ENCODE measurements at places on chromosomes 6 and 20. TPM values are rescaled to one million over a fixed set of nuclear protein-coding genes. Genes with fewer than 3 reads are reported as not detected.

SLC22A2 gene
- not detected for total RNA-seq

HECA gene
- total RNA-seq: 12.7 TPM

KCNG1 gene
- total RNA-seq: 11.4 TPM

GPR6 gene
- total RNA-seq: not detected

OR2H2 gene
- total RNA-seq: not detected

GRCh38 chr6:152669895-152670294, 27.8 kb upstream of the MYCT1 start:
- DNase-seq: peak; percentile 20

DNA sequence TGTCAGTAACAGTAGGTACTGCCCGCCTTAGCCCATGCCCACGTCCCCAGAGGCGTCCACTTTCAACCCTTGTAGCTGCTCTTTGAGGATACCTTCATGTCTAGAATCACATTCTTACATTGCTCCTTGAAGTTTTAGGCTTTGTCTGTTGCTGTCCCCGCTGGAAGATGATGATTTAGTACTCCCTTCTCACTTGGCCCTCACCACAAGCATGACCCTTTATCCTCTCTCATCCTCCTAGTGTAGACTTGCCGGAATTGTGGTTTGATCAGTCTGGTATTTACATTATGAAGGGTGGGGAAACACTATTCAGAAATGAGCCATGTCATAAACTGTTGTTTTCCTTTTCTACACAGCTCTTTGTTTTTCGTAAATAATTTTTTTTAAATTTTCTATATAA, 87.4 kb downstream of the ARID1B start:
- no peak for DNase-seq

- no peak for DNase-seq
Measured at GRCh38 chr6:2190661-2191389, 54.6 kb downstream of the GMDS start.

- peak; percentile 49 for DNase-seq
Measured at GRCh38 chr20:54510541-54511129, 35.2 kb downstream of the DOK5 start.

All from neural progenitor cell (in vitro differentiated cells).